ENCODE measurements at places on chromosomes 16 and 17. TPM values are rescaled to one million over a fixed set of nuclear protein-coding genes. Genes with fewer than 3 reads are reported as not detected.

- no peak for DNase-seq
These were observed 7.2 kb upstream of the CCL8 start for GRCh38 chr17:34312080-34312479.

- DNase-seq = no peak
These were observed 626 bp downstream of the TUBB3 start for GRCh38 chr16:89923640-89924296.

DNA sequence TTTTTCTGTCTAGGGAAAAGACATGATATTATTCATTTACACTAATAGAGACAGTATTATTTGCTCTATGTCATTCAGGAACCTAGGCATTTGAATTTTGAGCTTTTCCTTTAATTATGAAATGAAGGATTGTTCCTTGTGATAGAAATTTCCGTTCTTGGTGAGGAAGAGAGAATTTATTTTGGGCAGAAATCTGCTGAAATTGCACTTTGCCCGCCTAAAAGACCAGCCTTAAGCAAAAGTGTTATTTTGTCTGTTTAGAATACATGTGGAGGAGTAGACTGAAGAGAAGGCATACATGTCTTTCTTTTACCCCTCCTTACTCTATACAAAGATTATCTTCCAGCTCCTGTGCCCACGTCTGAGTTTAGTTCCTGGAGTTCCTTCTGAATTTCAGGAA is 16.8 kb upstream of the KRT10 start:
- no peak for DNase-seq

DNA sequence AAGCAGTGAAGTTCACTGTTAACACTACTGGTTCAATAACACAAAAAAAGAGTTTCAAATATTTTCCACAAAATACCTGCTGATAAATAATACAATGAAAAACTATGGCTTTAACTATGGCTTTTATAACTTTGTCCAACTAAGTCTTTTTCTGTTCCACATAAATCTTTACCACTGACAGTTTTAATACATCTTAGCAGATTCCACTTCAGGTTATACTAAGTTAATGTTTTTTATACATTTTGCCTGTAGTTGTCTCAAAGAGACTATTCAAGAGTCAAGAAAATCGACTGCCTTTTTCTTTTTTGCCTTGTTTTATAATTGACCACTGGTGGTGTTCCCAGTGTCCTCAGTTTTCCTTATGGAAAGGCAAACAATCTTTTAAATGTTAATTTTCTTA is 379.7 kb upstream of the PMFBP1 start:
- no peak for DNase-seq

DNA sequence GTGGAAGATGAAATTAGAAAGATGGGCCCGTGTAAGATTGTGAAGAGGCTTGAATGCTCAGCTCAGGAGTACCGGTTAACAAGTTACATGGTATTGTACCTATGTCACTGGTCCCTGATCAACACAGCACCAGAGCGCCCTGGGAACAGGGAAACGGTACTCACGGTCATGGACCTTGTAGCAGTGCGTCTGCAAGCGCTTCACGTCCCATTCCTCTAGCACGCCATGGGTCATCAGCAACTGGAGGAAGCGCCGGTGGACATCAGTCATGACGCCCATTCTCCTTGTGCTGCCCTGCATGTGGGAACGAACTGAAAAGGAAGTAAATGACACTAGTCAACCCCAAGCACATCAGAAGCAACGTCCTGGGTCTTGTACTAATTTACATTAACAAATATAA is 11.3 kb downstream of the NSMCE1 start:
- no peak for DNase-seq

- peak; percentile 71 for DNase-seq
These were observed 9.1 kb upstream of the PPP1R1B start for GRCh38 chr17:39617446-39618245.

DNA sequence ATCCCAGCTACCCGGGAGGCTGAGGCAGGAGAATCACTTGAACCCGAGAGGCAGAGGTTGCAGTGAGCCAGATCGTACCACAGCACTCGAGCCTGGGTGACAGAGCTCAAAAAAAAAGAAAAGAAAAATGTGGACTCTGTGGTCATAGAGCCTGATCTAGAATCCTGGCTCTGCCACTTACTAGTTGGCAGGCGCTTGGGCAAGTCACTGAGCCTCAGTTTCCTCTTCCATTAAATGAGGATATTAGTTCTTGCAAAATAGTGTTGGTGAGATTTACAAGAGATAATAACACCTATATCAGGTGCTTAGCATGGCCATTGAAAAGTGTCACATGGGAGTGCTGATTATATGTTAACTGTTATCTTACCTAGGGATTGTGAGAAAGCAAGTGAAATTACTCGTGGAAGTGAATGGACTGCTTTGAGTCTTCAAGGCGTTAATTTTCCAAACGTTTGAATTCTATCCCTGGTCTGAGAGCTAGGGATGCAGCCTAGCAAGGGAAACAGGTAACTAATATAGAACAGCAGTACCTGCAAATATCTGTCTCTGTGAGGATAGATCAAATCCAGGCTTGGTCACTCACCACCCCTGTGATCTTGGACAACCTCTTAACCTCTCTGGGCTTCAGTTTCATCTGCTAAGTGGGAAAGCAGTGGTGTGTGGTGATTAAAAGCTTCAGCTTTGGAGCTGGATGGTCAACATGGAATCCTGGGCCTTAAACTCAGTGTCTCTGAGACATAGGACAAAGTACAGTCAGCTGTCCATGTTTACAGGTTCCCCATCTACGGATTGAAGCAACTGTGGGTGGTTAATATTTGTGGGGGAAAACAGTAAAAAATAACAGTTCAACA is 953 bp upstream of the NSMCE1 start:
- no peak for DNase-seq

DNA sequence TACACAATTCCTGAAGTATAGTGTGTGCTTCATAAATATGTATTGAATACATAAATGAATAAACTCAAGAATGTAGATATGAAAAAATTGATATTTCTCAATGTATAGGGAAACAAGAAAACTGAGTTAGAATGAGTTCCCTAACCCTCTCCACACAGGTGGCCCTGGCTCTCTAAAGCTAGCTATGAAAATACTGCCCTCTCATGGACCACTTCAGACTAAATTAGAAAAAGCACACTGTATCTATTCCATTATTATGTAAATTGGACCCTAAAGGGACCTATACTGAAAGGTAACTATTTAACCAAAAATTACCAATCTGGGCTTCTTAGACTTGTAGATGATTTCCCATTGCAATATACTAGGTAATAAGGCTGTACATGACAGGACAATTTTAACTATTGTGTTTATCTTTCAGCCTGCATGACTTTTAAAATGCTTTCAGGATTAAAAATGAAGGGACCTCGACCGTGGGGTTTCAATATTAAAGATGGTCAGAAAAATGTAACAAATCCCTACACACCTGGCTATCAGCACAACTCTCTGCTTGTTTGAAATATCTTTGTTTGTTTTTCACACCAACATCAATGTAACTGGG is 672.5 kb upstream of the KIF2B start:
- peak; percentile 51 for DNase-seq

GRCh38 chr17:61144137-61144536 is 255.5 kb upstream of the TBX2 start:
- DNase-seq = no peak

GRCh38 chr16:50696575-50697420 is 3.4 kb downstream of the NOD2 start:
- peak; percentile 94 for DNase-seq

DNA sequence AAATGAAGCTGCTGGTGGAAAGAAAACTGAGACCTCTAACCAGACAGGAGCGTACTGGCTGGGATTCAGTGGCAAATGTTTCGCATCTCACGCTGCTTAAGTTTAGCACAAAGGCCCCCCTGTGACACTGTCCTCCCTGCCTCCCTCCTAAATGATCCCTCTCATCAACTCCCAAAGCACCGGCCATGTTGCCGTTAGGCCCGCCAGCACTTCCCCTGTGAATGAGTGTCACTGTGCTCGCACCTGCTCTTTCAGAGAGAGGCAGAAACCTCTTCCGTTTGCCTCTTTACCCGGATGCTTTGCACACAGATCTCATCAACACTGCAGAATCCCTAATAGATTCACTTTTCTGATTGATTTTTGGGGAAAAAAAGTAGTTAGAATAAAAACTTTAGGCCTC is 26.5 kb downstream of the MBTPS1 start:
- DNase-seq = no peak

GRCh38 chr16:87778830-87779579 is 13.2 kb upstream of the KLHDC4 start:
- DNase-seq = peak; percentile 89

DNA sequence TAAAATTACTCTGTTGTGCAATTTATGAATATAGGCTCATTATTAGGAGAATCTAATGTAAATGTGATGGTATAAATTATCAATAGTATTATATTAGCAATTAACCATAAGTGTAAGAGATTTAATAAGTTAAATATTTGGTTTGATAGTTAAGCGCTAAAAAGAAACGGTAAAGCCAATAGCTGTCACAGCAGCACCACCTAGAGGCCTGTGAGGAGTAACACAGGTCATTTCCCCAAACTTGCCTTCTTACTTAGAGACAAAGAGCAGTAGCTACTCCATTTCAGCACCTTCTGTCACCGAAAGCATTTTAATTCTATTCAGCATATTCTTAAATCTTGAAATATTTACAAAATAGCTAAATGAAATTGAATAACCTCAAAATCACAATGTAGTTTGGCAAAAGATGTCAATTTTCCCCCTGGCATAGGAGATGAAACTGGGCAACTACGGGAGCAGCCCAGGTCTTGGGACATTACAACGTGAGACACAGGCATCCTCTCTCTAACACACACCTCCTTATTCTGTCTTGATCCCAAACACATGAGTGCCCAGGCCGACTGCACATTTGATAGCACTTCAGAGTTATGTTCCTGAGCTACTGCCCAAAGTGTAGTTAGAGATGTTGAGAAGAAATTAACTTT is 14.3 kb upstream of the DYNLRB2 start:
- peak; percentile 75 for DNase-seq

DNA sequence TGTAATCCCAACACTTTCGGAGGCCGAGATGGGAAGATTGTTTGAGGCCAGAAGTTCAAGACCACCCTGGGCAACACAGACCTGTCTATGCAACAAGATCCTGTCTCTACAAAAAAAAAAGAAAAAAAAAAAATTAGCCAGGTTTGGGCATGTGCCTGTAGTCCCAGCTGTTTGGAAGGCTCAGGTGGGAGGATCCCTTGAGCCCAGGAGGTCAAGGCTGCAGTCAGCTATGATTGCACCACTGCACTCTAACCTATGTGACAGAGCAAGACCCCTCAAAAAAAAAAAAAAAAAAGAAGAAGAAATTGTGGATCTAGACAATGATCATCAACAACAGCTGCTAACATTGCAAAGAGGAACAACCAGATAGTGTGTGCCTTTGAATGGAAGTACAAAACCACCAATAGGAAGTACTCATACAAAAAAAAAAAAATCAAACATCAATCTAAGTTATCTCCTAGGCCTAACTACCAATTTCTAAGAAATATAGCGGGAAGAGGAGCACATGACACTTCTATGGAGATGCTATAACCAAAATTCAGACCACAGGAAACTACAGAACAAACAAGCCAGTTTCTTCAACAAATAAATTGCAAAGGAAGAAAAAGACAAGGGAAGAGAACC is 258.7 kb downstream of the MRTFB start:
- DNase-seq = no peak

GRCh38 chr17:602436-602835 is 112.2 kb downstream of the VPS53 start:
- no peak for DNase-seq

DNA sequence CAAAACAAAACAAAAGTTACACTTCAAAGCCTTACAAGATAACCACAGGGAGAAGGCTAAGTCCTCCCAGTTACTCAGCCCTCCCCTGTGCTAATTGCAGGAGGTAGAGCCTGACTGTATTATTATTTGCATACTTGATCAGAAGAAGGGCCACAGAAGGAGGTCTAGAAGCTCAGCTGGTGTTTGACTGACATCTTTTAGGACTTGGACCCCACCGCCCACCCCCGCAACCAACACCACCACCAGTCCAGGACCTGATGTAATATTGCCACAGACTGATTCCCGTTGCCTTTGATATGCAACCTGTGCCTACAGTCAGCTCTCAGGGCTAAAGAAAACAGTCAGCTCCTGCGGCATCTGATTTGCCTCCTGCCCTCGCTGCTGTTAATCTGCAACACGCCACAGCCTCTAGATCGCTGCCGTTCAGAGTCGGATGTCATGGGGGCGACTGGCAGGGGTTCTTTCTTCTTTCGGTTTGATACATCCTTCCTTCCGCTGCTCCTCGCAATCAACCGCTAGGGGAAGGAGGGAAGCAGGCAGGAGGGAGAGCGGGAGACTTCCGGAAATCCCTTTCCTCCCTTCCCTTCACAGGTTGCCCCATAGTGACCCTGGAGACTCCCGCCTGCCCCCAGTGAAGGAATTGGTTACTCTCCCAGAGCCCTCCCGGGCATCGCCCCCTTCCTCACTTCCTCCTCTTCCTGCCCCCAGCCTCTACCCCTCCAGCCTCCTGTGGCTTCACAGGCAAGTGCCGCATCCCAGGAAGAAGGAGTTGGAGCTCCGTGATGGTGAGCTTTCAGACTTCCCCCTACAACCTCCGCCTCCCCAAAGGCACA is 90.5 kb upstream of the SOX9 start:
- DNase-seq = no peak

- DNase-seq = no peak
These were observed 27.1 kb upstream of the GCSH start for GRCh38 chr16:81123092-81123852.

DNA sequence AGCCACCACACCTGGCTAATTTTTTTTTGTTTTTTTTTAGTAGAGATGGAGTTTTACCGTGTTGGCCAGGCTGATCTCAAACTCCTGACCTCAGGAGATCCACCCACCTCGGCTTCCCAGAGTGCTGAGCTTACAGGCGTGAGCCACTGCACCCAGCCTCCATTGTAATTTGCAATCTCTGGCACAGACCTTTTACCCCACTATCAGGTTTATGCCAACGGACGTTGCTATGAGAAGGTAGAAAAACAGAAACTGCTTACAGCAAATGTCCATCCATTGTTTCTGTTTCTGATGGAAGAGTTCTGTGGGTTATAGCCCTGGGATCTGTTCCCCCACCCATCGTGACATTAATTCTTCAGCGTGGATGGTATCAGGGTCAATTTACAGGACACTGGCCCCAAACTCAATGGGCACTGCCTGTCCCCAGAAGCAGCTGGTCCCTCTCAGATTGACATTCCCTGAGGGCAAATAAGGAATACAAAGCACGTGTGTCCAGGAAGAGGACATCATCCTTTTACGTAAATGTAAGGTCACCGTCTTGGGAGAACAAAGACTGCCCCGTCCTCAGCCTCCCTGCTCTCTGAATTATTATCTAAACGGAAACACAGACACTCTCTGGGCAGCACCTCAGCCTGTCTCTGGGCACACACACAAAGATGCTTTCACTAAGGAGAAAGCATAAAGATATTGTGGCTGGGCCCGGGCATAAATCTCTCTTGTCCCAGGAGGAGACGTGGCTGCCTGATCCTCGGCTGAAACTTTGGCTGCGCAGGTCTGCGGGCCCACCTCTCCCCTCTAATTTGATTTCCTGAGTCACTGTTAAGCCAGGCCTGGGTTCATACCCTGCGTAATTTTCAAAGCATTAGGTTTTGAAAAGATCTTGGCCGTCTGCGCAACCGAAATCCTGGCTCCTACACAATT is 5.2 kb downstream of the KCNG4 start:
- DNase-seq = peak; percentile 30

GRCh38 chr16:15780805-15781204 is 76.0 kb downstream of the MYH11 start:
- DNase-seq = no peak

Gene ST6GALNAC1
- not detected for total RNA-seq

Gene FSCN2
- 0.44 TPM for total RNA-seq

Gene SPECC1
- total RNA-seq = 0.22 TPM

Gene PRKAR1A
- total RNA-seq = 352 TPM

Gene DNASE1L2
- 0.22 TPM for total RNA-seq

Gene ESRP2
- total RNA-seq = 1.6 TPM

Gene CASKIN1
- total RNA-seq = under 0.01 TPM

Gene ENPP7
- total RNA-seq = not detected

Gene SPIRE2
- 2.4 TPM for total RNA-seq

Gene CDH16
- not detected for total RNA-seq

Gene FOXC2
- total RNA-seq = 1.8 TPM

Data from lung microvascular endothelial cell (primary cell).